Right cardiac atrium (tissue), 5 donors: ENCODE measurements at places on chromosomes 16 and 17.

GRCh38 chr16:88727871-88728270 is 21.6 kb downstream of the CTU2 start:
- no peak for DNase-seq

- DNase-seq, result no peak
Measured at GRCh38 chr16:27505297-27506236, 44.1 kb downstream of the GTF3C1 start.

DNA sequence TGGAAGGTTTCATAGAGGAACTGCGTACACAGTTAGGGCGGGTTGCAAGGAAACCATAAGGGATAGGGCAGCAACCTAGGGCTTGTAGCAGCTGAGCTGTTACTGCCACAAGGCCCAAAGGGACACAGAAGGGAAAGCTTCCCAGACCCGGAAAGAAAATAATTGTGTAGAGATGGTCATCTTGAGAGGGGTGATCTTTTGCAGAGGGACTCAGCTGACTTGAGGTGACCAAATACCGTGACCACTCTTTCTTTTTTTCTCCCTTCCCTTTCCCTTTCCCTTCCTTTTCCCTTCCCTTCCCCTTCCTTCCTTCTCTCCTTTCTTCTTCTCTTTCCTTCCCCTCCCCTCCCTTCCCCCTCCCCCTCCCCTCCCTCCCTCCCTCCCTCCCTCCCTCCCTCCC is 8.5 kb upstream of the CREBBP start:
- DNase-seq, result no peak

- DNase-seq, result peak; percentile 14
Measured at GRCh38 chr17:79790805-79791734, 5.8 kb downstream of the CBX8 start.

DNA sequence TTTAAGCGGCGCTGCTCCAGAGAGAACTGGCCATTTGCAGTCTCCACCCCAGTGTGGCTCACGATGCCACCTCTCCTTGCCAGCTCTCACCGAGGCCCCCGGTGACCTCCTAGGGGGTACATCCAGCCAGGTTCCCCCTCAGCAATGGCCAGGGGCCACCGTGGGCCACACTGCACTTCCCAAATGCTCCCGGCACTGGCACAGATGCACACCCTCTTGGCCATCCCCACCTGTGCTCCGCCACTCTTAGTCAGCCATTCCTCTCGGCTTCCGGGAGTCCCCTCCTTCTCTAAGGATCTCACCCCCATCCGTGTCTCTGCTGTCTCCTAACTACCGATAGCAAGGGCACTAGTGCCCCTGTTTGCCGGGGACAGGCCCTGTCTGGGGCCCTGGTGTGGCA is 25.8 kb downstream of the MLYCD start:
- DNase-seq, result no peak
